Effector memory CD8-positive, alpha-beta T cell (primary cell): ENCODE measurements at places on chromosomes 3 and 15.

DNA sequence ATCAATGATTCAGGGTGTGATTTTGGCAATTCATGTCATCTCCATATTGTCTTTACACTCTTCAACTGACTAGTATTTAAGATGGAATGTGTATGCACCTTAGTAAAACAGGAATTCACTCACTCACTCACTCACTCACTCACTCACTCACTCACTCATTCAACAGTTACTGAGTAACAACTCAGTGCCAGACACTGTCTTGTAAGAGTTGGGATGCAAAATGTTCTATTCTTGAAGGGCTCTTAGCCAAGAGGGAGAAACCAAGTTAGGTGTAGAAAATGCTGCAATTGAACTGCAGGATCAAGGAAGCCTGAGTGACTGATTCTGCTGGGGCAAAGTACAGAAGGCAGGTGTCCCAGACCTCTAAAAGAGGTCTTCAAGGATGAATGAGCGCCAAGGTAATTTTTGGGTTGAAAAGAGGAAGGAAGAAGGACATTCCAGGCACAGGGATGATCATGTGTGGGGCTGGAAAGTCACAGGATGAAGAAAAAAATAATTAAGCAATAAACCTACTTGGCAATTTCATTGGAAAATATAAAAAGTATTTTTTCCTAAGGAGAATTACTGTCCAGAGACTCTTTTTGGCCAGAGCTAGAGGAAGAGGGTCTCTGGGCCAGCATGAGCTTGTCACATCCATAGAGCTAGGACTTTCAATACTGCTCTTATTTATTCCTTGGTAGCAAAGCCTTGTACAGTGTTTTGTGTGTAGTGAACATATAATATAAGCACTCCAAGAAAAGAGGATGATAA lies 58.9 kb upstream of the ETV5 start:
- no peak for DNase-seq

GRCh38 chr15:99324082-99324620 lies 72.9 kb downstream of the LRRC28 start:
- no peak for DNase-seq

DNA sequence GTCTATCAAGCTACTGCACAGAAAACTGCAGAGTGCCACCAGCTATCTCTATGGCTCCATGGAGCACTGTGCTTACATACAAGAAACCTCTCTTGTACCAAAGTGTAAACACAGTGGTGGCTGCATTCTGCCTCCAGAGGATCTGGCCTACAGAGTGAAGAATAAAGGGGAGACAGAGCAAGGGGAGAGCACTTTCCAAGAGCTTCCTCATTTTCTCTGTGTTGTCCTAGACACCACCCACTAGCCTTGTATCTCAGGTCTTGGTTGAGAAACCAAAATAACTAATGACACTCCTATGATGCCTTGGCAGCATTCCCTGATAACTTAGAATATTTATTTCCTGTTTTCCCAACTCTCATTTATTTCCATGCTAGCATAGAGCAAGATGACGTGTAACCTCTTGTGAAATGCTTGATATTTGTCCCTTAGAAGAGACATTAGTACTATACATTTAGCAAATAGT lies 56.9 kb upstream of the PHLDB2 start:
- no peak for DNase-seq

GRCh38 chr3:99874237-99875002 lies 56.8 kb downstream of the CMSS1 start:
- DNase-seq = no peak

DNA sequence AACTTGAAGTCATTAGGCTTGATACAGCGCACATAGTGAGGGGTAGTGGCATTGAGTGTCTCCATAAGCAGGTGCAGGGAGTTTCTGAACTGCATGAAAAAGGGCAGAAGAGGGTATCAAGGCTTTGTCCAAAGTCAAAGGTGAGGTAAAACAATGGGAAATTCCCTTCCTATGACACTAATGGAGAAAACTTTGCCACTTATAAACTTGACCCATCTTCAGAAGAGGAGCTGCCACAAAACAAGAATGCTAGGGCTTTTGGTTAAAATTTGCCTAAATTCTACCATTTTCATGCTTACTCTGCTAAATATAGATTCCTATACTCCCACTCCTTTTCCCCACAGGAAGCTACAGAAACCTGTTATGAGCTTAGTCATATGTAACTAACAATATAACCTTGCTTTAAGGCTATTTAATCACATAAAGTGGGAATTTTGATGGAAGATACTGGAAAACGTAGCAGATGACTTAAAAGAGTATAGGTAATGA lies 87.5 kb upstream of the MYO5C start:
- no peak for DNase-seq

DNA sequence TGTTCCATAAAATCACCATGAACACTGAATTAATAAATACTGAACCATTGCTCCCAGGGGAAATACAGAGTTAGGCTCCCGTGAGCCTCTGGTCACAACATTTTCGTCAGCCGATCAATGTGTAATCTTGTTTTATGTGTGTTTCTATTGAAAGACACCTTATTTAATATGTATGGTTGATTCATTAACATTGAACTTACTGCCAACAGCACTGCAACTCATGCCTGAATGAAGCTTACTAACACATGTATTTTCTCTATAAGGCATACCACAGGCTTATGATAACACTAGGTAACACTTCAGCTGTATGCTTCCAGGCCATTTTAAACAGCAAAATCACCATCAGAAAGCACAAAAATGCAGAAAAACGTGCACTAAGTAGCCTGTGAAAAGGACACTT lies 9.1 kb upstream of the REC114 start:
- DNase-seq = no peak

DNA sequence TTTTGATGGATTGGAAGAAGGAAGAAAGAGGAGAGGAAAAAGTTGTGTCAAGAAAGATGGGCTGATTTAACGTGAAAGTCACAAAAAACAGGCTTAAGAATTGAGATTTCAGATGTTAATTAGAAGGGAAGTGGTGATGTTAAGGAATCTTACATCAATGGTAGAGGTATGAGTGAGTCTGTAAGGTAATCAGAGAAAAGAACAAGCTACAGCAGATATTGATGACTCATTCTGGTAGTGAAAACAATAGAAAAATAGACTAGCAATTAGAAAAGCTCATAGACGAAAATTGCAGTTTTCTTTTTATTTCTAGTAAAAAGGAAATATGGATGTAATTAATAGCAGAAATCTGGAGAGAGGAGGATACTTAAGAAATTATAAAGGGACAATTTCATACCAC lies 559.6 kb downstream of the MCTP2 start:
- no peak for DNase-seq

DNA sequence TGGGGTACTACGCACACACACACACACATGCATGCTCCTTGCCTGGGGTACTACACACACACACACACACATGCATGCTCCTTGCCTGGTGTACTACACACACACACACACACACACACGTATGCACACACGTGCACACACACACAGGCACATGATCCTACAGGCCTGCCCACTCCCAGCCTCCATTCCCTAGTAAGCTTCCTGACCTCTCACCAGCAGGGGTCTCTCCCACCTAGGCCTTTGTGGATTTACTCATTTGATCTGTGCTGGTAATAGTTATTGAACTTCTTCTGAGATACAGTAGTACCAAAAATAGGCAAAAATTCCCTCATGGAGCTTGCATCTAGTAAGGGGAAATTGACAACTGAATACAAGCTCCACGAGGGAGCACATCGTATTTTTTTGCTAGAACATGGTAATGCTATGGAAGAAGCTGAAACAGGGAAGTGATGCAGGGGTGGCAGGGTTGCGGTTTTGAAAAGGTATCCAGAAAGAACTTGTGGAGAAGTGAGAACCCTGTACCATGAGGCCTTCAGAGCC lies 19.1 kb downstream of the TTC21A start:
- no peak for DNase-seq

- no peak for DNase-seq
Measured at GRCh38 chr3:17137321-17137826, 252.6 kb downstream of the PLCL2 start.

DNA sequence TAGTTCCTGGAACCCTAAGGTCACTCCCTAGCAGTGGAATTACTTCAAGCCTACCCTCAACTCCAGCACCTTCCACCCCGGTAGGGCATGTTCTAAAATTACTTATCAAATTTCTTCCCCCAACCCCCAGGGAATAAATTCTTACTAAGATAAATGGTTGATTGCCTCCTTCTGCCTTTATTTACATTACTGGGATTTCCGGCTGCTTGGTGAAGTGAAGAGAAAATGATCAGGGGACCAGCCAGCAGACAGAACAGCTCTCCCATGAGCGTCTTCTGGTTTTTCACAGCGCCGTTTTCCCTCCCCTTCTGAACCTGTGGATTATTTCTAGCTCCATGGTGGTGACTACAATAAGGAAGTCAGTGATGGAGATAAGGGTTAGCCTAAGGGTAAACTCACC lies 521.5 kb upstream of the PPP2R3A start:
- no peak for DNase-seq

- no peak for DNase-seq
Measured at GRCh38 chr3:105233010-105233409, 133.7 kb upstream of the ALCAM start.

DNA sequence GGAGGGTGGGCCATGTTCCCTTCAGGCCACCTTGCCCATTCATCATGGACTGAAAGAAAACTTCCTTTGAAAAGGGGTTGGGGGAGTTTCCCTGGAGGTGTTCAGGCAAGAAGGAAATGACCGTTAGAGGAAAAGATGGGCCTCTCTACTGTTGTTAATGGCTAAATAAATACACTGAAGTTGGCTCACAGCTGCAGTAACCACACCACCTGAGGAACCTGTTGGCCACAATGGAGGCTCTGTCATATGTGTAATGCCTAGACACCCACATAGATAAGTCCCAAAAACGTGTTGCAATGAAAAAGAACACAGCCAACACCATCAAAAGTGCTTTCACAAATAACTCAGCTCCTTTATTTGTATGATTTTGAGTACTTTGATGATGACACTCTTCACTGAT lies 38.2 kb upstream of the FAM3D start:
- DNase-seq = no peak

DNA sequence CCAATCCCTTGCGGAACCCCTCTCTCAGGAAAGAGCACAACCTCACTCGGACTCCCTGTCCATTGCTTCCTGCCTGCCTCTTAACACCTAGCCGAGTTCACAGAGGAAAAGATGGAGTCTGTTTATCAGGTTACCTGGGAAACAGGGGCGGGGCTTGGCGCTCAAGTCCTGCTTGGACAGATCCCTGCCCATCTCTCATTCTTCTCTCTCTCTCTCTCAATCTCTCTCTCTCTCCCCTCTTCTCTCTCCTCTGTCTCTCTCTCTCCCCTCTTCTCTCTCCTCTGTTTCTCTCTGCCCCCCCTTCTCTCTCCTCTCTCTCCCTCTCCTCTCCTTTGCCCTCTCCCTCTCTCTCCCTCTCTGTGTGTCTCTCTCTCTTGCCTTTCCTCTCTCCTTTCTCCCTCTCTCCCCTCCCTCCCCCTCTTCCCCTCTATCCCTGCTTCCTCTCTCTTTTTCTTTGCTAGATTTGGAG lies at the start of gene EFHB:
TSS of gene EFHB (minus strand) at position 120 of the 469 bp plus-strand sequence. CDS start 199 bp downstream, outside the sequence.
- DNase-seq = no peak

DNA sequence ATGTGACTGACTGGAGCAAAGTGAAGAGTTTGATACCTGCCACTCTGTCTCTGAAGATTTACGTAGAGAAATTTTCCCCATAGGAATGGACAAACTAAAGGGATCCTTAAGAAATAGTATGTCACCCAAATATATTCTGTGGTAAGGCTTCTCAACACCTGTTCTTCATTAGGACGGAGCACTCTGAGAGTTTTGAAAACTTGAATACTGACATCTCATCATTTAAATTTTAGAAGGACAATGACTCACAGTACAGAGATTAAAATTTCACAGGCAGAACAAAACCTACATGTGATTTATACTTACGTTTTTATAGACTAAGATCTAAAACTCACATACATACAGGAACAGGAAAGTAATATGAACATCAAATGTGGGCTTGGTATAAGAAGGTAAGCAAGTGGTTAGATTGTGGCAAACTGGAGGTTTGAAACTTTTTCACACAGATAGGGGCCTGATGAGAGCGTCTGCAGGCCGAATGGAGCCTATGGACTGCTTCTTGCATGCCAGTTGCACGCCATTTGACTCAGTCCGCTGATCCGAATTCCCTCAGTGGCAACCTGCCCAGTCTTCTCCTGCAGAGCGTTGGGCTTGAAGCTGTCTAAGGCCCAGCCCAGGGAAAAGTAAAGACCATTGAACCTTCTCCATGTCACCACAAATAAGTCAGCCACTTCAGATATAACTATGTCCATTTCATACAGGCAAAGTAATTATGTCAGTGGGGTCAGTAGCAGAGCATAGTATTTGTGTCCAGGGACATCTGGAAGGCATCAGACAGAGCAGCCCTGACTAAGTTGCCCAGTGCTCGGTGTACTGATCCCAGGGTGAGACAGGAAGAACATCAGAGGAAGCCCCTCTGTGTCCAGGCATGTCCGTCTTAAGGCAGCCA lies 45.7 kb downstream of the ZBTB38 start:
- no peak for DNase-seq

GRCh38 chr15:65833501-65834205 lies 35.6 kb upstream of the RAB11A start:
- DNase-seq = no peak

DNA sequence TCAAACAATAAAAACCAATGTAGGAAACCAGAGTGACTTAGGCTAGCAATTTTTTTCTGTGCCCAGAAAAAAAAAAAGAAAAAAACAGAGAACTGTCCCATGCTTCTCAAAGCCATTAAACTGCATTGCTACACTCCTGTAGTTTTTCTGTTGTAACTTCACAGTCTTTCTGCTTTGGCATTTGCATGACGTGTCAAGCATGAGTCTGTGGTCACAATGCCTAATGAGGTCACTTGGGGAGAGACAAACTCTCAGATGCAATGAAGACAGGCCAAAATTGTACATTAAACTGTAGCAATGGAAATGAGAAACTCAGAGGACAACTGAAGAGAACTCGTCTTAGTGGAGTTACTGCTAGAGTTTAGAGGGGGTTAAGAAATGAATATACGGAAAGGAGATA lies 30.8 kb downstream of the CCDC80 start:
- no peak for DNase-seq

- DNase-seq = no peak
Measured at GRCh38 chr3:172355836-172356235, 92.4 kb downstream of the GHSR start.

DNA sequence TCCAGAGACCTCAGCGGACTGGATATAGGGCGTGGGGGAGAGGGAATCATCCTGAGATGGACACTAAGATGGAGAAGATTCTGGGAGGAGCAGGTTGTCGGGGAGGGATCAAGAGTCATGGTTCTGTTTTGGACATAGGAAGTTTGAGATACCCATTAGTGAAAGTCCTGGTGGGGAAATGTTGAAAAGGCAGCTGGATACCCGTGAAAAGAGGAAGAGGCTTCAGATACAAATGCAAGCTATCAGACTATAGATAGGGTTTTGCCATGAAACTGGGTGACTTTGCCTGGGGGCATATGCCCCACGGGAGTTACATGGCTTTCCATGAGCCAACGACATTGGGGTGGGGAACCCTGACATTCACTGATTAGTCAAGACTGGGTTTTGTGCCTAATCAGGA lies 1.1 kb upstream of the GPR62 start:
- no peak for DNase-seq

DNA sequence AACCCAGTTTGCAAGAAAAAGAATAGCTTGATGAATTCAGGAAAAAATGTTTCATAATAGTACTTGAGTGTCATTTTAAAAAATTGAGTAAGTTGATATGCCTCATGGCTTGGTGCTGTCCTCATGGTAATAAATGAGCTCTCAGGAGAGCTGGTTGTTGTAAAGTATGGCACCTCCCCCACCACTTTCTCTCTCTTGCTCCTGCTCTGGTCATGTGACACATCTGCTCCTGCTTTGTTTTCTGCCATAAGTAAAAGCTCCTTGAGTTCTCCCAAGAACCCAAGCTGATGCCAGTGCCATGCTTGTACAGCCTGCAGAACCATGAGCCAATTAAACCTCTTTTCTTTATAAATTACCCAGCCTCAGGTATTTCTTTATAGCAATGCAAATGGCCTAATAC lies 108.8 kb upstream of the CRBN start:
- DNase-seq = no peak
